ENCODE measurements at places on chromosomes 7 and 10.

DNA sequence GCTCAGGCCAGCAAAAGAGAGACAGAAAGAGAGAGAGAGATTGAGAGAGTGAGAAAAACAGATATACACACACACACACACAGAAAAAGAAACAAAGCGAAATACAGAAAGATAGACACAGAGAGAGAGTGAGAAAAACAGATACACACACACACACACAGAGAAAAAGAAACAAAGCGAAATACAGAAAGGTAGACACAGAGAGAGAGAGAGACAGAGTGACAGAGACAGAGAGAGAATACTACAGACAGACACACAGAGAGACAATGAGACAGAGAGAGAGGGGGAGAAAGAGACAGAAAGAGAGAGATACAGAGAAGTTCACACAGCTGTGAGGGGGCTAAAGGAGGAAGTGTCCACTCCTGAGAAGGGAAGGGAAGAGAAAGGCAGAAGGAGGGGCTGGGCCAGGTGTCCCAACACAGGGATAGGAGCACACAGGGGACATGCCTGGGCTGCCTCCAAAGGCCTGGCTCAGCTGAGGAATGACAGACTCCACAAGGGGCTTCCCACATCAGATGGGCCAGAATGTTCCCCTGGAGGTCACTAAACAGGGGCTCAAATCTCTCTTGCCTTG is 4.3 kb downstream of the GCK start:
- DNase-seq: no peak

- no peak for DNase-seq
Measured at GRCh38 chr10:83166344-83166743, 973.0 kb upstream of the GHITM start.

GRCh38 chr7:140273417-140273816 is 96.6 kb upstream of the KDM7A start:
- no peak for DNase-seq

DNA sequence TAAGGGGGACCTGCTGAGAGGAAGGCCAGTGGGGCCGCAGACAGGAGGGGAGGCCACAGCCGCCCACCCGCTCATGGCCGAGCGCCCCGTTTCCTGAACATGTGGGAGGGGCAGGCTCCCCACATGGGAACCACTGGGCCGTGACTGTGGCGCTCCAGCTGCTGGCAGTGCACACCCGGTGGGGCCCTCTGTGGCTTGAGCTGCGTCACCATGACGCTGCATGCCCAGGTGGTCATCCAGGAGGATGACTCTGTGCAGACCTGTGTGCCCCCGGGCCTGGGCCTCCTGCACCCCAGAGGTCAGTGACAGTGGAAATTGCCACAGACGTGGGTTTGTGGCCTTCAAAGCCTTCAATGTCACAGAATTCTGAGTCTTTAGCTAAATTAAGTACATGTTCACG is 85.1 kb downstream of the MGMT start:
- no peak for DNase-seq

- DNase-seq: no peak
Measured at GRCh38 chr10:11074536-11075267, 57.0 kb downstream of the CELF2 start.

- DNase-seq: no peak
Measured at GRCh38 chr10:119443970-119444660, 98.4 kb downstream of the RGS10 start.

GRCh38 chr7:75962607-75963380 is 31.6 kb downstream of the TMEM120A start:
- DNase-seq: peak; percentile 31

All from fibroblast of skin of left quadriceps (primary cell).